ENCODE measurements at places on chromosomes 4 and X. TPM values are rescaled to one million over a fixed set of nuclear protein-coding genes. Genes with fewer than 3 reads are reported as not detected.

DNA sequence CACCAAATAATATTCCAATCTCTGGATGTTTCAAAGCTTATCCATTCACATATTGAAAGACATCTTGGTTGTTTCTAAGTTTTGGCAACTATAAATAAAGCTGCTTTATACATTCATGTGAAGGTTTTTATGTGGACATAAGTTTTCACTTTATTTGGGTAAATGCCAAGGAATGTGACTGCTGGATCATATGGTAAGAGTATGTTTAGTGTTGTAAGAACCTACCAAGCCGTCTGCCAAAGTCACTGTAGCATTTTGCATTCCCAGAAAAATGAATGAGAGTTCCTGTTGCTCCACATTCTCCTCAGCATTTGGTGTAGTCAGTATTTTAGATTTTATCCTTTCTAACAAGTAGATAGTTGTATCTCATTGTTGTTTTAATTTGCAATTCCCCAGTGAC is 1047.7 kb downstream of the C4orf33 start:
- DNase-seq, result no peak

Gene ARMCX4
- total RNA-seq, result 5.8 TPM

GRCh38 chrX:48071064-48071985 is at the start of gene ZNF630:
Gene ZNF630 (minus strand): TSS chrX:48071640. CDS start chrX:48066886, 4,754 bp downstream.
- DNase-seq, result peak; percentile 86

Gene GAGE2A
- total RNA-seq, result not detected

GRCh38 chr4:56050625-56051024 is 101.9 kb downstream of the CEP135 start:
- no peak for DNase-seq

Gene ZNF81
- 6.3 TPM for total RNA-seq

DNA sequence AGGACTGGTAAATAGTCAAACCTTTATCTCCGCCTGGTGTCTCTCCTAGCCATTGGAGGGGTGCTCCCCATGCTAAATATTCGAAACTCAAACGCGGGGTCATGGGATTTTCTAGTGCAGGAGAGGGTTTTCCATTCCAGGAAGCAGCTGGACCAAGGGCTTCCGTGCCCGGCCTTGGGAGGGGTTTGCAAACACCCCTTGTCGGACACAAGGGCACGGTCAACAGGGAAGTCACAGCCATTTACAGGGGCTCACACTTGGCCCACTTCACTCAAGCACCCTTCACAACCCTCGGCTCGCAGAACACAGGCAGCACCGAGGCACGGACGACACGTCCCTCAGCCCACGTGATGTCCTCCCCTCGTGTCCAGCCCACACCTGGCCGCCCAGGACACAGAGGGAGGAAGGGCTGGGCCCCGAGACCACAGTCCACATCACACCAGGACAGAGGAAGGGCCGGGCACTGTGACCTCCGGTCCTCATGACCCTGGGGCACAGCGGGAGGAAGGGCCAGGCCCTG is 10.3 kb upstream of the PLCXD1 start:
- DNase-seq, result no peak

DNA sequence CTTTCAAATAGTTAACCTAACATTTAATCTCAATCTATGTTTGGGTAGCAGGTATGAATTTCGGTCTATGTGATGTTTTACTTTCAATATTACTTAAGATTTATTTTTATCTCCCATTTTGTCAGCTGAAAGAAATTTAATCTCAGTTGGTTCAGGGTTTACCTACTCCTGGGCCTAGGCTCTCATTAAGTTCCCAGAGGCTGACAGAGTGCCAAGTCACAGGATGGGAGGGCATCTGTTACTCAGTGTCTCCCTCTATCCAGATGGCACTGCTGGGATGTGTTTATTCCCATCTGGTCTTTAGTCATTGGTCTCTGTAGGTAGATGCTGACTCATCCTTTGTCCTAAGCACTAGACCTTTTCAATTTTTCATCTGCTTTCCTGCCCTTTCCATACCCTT is 129.4 kb upstream of the ARSJ start:
- no peak for DNase-seq

GRCh38 chr4:68895561-68896198 is 55.9 kb downstream of the UGT2A3 start:
- no peak for DNase-seq

- DNase-seq, result no peak
Measured at GRCh38 chr4:152456609-152457008, 79.3 kb downstream of the FBXW7 start.

DNA sequence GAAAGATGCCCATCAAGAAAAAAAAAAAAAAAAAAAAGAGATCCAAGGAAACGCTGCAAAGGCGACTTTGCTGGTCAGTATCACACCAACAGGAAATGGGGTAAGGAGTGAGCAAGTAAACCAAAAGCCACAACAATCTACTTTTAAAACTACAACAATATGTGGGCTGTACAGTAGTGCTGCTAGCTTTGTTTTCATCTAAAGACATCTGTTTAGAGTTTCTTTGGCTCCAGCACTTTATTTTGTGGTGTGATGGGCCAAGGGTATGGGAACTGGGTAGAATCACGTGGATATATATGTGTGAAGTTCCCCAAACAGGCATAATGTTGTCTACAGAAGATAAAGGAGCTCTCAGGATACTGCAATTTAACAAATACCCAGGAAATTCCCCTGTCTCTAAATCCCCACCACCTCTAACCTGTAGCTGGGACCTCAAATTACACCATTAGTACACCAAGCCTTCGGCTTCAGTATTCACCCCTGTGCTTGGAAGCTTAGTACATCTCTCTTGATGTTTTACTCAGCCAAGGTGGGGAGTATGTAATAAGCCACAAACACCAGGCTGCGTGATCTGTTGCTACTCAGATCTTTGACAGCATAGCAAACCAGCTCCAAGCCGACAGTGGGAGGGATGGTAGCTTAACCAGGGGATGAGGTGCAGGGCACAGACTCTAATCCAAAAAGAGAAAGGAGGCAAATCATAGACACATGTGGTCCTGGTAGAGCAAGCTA is 207.9 kb downstream of the HS6ST2 start:
- no peak for DNase-seq

Gene GPR173
- 0.36 TPM for total RNA-seq

Gene CD99L2
- 12.6 TPM for total RNA-seq

GRCh38 chr4:123505095-123506010 is 108.8 kb downstream of the SPRY1 start:
- peak; percentile 63 for DNase-seq

GRCh38 chr4:99394896-99395295 is 40.2 kb downstream of the ADH7 start:
- no peak for DNase-seq

DNA sequence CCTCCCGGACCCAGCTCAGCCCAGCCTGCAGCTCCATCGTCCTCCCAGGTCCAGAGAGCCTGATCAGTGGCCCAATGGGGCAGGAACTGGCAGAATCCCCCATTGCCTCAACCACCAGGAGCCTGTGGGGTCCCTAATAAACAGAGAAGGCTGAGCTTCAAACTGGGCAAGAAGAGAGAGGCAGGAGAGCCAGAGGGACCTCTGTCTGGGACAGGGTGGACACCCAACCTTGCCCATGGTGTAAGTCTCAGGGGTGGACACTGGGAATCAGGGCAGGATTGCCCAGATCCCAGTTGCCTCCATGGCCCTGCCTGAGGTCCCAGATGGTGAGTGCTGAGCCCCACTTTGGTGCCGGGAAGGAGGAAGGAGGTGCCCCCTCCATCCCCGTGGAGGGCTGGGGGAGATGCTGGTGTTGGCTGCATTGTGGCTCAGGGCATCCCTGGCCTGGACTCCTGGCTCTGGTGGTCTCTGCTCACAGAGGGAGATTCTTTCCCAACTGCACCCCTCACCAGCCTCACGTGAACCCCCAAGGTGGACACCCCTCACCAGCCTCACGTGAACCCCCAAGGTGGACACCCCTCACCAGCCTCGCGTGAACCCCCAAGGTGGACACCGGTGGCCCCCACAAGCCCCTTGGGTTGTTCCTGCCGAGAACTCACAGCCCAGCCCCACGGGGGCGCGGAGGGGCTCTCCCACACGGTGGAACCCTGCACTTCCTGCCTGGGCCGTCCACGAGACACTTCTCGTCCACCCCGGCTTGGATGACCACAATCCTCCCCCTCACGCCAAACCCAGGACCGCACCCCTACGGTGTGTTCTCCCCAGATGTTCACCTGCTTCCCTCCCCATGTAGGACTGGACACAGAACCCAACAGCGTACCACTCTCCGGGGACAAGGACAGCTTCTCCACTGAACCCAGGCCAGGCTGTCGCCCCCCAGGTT is 5.4 kb downstream of the CPLX1 start:
- no peak for DNase-seq

DNA sequence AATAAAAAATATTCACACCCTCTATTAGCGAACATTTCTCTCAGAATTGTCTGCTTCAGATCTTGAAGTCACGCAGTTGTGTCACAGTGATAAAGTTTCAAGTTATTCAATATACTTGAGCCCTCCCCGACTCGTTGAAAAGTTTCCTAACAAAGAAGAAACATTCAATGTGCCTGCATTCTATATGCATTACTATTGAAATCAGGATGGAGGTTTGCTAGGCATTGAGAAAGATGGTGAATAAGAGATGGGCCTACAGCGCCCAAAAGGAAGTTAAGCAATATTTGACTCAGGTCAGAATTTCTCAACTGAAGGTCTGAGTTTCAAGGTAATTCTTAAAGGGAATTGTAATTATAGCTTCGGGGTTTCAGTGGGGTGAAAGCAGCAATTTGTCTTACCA is 6.1 kb downstream of the TCEANC start:
- no peak for DNase-seq

Gene FAM133A
- not detected for total RNA-seq

Gene EDNRA
- not detected for total RNA-seq

- DNase-seq, result no peak
Measured at GRCh38 chr4:16642897-16643296, 255.5 kb downstream of the LDB2 start.

Gene NLGN4X
- total RNA-seq, result not detected

DNA sequence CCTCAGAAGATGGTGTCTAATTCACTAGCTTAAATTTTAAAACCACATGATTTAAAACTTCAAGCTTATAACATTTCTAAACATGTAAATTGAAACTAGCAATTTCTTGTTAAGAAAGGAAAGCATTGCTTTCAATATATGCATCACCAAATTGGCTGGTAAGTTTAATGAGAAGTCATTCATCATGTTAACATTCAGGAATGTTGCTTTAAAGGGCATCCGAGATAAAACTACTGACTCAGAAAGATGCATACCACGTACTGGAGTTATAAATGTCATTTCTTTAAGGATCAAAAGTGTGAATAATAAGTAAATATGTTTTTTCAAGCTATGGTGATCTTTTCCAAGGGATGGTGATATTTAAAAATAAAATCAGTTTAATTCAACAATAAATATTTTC is 83.3 kb upstream of the VCX2 start:
- no peak for DNase-seq

DNA sequence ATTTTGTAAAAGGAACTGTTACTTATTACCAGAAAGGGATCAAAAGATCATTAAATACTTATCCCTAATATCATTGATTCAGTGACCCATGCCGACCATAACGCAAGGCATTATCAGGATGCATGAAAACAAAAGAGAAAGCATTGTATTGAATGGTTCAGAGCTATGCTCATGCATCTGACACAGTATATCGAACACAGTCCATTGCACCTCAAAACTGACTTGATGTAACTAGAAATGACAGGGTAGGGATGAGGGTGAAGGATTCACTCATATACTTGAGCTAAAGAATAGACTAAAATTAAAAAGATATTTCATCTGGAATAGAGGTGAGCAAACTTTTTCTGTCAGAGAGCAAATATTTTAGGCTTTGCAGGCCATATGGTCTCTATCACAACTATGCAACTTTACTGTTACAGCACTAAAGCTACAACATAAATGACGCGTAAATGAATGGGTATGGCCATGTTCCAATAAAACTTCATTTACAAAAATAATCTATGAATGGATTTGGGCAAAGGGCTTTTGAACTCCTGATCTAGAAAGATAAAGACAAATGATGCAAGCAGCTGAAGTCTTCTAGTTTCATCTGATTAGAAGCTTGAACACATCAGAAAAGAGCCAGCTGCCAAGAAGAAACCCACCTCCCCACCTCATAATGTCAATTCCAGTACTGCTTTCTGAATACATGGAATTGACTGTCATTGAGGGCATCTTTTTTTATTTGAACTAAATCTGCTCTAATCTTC is 12.9 kb upstream of the SPP1 start:
- DNase-seq, result no peak

Gene TLR10
- 0.11 TPM for total RNA-seq

Gene EMCN
- total RNA-seq, result not detected

Gene SHROOM2
- total RNA-seq, result not detected

Gene SORCS2
- not detected for total RNA-seq

Gene TIGD4
- total RNA-seq, result 0.47 TPM

Gene CNKSR2
- total RNA-seq, result 9.4 TPM

DNA sequence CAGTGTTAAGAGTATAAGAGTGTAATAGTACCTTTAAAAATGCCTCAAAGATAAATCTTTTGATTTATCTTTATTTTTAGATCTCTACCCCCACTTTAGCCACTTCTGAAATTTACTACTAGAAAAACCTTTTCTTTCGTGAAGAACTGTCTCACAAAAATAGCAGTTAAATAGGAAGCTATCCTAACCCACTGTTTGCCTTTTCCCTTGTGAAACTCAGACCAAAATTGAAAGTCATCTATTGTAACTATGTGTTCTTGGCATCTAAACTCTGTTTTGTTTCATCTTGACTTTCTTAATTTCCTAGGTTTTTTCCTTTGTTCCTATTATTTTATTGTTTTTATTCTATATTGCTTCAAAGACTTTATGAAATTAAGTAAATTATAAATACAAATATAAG is 7.8 kb upstream of the TMEM144 start:
- no peak for DNase-seq

DNA sequence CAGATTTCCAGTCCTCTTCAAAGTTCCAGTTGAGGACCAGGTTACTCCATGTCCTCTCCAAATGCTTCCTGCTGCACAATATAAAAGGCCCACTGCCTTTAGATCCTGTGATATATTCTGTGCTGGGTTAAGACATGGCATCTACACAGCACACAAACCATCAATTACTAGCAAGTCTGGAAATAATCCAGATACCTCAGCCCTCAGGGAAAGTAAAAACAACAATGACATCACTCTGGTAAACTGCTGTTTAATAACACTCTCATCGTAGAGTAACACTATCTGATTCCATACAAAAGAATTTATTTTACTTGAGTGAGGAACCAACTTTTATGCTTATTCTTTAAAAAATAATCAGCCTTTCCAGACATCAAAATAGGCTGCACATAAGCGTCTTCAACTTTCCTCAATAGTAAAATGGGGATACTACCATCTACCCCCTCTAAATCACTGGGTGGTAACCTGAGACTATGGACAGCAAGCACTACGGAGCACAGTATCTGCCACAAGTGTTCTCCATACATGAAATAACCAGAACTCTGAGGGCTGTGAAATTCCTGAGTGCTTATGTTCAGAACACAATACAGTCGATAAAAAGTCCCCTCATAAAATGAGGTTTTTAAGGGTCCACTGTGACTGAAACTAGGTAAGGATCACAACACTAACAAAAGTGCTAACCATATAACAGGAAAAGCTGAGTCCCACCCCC is 53.4 kb downstream of the ABCG2 start:
- DNase-seq, result no peak

DNA sequence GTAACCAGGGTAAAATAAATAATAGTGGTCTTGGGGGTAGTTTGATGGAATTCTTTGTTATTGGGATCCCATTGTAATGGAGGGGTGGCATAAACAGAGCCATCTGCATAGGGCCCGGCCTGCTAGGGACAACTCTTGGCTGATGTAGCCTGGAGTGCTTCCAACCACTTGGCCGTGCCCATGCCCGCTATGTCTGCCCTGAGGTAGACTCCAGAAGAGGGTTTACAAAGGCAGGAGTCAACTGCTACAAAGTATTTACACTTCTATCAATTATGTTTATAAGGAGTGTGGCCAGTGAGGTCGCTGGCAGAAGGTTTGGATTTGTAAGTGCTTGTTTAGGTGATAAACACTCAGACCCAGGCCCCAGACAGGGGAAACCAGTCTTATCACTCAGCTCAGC is 8.1 kb downstream of the RASL11B start:
- DNase-seq, result no peak
